CD4-positive, alpha-beta T cell treated with Interleukin-10 for 1 hour (primary cell): ENCODE measurements at places on chromosomes 1 and 21.

DNA sequence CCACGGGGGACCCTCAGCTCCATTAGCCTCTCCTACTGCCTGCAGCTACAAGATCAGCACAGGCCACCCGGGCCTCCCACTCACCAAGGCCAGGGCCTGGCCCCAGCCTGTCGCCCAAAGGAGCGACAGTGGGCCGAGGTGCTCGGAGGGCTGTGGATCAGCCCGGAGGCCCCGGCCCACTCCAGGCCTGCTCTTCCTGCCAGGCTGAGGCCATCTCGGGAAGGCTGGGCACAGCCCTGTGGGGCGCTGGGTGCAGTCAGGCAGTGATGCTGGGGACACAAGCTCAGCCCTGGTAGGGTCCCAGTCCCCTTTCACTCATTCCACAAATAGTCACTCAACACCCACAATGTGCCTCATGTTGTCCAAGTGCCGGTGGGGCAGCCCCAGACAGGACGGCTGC is 58.8 kb downstream of the CASZ1 start:
- DNase-seq, result no peak

DNA sequence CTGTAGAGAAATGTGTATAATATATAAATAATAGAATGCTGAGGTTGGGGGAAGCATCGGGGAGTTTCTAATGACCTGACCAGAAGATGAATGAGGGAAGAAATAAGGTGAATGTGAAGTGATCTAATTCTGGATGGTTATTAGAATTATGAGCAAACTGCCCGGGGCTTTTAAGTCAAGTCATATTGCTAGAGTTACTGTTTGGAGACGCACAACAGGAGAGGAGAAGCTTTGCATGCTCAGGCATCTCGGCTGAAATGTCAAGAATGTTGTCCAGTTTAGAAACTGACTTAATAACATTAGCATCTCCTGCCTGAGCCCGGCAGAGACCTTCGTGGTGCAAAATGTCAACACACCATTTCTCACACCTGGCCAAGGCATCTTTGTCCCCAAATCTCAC is 119.1 kb downstream of the RRAGC start:
- DNase-seq, result no peak

- no peak for DNase-seq
Measured at GRCh38 chr21:16156841-16157489, 427.2 kb downstream of the USP25 start.

DNA sequence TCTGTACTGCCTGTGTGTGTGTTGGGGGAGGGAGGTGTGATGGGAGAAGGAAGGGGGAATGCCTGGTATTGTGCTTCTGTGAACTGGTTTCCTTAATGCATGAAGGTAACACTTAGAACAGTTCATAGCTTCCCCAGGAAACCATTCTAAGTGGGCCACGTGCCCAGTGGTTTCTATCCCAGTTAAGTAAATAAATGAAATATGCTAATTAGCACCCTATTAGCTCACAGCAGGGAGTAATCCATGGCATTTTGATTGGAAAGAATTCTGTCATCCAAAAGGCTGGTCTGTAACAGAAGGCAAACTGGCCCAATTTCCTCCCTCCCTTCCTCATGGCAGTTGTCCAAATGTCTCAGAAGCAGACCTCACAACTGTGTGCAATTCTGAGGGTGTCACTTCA is 199.3 kb downstream of the TTLL7 start:
- no peak for DNase-seq

- no peak for DNase-seq
Measured at GRCh38 chr1:188706742-188707141, 1770.9 kb downstream of the BRINP3 start.

DNA sequence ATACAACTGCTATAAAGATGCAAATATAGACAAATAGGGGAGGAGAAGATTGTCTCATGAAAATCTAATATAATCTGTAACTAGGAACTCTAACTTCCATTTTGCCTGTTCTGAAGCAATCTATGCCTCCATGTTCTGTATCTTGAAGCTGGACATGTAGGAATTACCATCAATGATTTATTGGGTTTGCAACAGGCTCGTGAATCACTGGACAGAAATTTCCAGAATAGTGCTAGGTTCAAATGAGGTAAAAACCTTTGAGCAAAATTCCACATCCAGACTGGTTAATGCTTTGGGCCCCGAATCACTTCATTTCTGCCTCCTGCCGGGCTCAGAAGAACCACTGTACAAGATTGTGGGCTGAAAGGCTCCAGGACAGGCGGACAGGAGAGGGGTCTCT is 110.7 kb upstream of the CTTNBP2NL start:
- no peak for DNase-seq

DNA sequence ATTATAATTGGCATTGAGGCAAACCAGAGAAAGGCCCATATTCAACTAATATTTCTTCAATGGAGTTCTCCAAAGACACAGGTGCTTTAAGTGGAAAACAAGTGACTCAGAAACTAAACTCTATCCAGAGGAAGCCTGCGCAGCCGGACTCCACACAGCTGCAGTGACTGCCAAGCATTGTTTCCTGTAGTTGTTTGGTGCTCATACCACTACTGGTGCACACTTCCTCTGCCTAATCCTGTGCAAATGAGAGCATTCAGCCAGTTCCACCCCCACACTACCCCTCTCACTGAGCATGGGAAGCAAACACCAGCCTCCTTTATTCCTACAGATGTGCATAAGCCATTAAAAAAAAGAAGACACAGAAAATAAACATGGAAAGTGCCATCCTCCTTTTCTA is 102.9 kb downstream of the VAV3 start:
- no peak for DNase-seq

DNA sequence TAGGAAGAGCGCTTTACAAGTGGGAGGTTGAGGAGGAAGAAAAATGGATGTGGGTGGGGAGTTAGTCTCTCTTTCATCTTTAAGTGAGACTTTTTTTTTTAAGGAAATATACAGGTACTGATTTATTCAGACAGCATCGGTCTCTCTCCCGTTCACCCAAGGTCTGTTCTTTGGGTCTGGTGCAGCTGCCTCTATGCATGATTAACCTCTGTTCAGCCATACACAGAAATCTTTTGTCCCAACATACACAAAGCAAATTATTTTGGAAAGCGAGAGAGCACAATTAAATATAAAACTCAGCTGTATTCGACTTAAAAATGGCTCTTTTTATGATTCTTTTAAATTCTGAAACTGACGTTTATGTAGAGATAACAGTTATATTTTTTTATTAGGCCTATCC is 11.0 kb downstream of the PROX1 start:
- no peak for DNase-seq

- no peak for DNase-seq
Measured at GRCh38 chr1:43074244-43074643, 97.8 kb downstream of the EBNA1BP2 start.

GRCh38 chr1:41710980-41711379 is 207.7 kb downstream of the HIVEP3 start:
- no peak for DNase-seq

- DNase-seq, result peak; percentile 59
Measured at GRCh38 chr1:183543619-183544204, 46.5 kb downstream of the NCF2 start.

GRCh38 chr21:14403681-14404318 is 20.9 kb upstream of the HSPA13 start:
- peak; percentile 52 for DNase-seq

DNA sequence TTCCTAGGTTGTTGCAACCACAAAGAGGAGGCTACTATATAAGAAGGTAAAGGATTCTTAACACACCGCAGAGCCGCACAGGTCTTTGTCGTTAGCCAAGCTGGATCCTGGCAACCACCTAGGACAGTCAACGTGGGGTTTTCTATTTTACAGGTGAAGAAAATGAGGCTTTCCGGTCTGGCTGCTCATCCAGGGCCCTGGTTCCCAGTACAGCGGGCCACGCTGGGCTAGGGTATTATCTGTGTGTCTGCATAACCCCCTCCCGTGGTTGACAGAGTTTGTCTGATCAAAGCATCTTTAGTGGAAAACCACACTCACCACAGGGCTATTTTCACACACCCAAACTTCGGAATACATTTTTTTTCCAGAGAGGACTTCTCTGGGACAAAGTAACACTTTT is 39.0 kb upstream of the PDE9A start:
- DNase-seq, result peak; percentile 64

DNA sequence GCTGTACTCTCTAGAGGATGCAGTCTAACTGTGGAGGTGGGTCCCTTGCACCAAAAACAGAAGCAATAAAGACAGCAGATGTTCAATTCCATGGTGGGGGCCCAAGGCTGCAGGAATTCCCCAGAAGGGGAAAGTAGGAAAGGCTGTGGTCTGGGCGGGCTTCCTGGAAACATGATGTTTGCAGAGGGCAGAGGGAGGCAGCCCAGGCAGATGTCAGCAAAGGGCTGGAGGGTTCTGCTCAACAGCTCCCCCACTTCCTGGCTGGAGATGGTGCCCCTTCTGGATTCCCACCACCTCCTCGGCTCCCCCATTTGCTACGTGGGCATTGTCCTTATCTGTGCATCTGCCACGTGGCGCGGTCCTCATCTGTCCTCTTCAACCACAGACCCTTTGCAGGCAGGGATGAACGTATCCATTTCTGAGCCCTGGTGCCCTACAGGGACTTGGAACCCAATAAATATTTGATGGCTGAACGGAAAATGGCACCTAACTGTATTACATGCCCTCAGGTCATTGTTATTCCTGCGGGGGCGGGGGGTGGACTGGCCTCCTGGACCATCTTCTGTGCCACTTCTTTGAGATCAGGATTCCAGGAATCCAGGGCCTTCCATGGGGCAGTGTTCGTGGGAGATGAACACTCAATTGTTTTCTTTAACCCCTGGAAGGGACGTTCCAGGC is 8.4 kb upstream of the GUCA2B start:
- DNase-seq, result no peak

GRCh38 chr21:21200939-21201615 is 202.9 kb downstream of the NCAM2 start:
- no peak for DNase-seq

GRCh38 chr21:18244671-18245463 is at the start of gene CHODL:
Gene CHODL (plus strand): TSS chr21:18244833. CDS start chr21:18245224, 391 bp downstream.
- DNase-seq, result no peak

DNA sequence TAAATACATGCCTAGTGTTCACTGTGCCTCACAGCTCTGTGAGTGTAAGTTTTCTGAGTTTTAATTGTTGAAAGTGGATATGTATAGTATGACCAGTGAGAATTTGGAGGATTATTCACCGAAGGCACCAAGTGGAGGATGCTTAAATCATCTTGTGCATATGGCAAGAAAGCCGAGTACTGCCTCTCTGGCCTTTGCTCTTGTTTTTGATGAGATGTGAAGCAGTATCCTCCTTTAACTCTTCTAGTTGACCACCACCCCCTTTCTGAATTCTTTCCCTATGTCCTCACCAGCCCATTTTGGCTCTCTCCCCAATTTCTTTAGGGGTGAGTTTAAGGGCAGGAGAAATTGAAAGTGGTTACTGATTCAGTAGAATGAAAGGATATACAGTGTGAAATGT is 130.4 kb downstream of the SYT2 start:
- no peak for DNase-seq

GRCh38 chr1:3033040-3033789 is 11.9 kb downstream of the ACTRT2 start:
- peak; percentile 57 for DNase-seq

DNA sequence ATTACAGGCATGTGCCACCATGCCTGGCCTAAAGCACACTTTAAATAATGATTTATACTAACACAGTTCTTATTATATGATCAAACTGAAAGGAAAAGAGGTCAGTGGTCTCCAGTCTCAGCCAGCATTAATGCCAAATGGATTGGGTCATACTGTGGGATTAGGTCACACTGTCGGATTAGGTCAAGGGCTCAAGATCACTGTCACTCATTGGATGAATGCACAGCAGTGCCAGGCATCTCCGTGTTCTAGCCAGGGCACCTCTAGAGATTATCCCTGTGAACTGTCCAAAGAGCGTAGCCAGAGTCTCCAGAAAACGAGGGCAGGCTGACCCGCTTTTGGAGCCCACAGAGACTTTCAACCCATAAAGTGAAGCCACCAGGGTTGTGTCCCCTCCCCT is 70.9 kb downstream of the KCNN3 start:
- DNase-seq, result no peak

GRCh38 chr1:206581571-206581981 is 30.7 kb downstream of the EIF2D start:
- DNase-seq, result peak; percentile 86

DNA sequence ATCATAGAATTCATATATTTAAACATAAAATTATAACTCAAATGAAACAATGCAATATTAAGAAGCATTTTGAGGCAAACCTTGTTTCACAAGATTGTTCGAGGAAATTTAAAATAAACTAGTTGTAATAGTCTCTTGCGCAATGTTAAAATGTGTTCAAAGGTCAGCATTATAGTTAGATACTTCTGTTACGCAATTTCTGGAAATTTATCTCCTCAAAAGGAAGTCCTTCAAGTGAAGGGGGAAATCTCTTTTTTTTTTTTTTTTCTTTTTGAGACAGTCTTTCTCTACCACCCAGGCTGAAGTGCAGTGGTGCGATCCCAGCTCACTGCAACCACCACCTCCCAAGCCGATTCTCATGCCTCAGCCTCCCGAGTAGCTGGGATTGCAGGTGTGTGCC is 52.1 kb downstream of the FMO4 start:
- no peak for DNase-seq

GRCh38 chr1:29305943-29306342 is 69.6 kb downstream of the PTPRU start:
- DNase-seq, result no peak

- no peak for DNase-seq
Measured at GRCh38 chr1:46437723-46438122, 43.6 kb downstream of the FAAH start.

- DNase-seq, result no peak
Measured at GRCh38 chr21:43944078-43944633, 68.0 kb upstream of the TRAPPC10 start.

DNA sequence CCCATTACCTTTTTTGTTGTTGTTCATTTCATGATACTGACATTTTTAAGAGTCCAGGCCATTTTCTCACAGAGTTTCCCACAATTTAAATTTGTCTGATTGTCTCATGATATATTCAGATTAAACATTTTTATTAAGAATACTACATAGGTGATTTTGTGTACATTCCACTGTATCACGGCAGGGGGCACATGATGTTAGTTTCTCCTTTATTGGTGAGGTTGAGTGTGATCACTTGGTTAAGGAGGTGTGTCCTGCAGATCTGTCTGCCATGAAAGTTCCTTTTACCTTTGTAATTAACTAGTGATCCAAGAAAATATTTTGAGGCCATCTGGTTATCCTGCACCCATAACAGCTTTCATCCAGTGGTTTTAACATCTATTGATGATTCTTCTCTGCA is 11.8 kb downstream of the RTCA start:
- DNase-seq, result peak; percentile 62

- no peak for DNase-seq
Measured at GRCh38 chr1:154824179-154825000, 45.7 kb downstream of the KCNN3 start.

- DNase-seq, result no peak
Measured at GRCh38 chr1:3774946-3775489, 2.5 kb downstream of the SMIM1 start.
